ENCODE measurements at places on chromosomes 4 and X. TPM values are rescaled to one million over a fixed set of nuclear protein-coding genes. Genes with fewer than 3 reads are reported as not detected.

DNA sequence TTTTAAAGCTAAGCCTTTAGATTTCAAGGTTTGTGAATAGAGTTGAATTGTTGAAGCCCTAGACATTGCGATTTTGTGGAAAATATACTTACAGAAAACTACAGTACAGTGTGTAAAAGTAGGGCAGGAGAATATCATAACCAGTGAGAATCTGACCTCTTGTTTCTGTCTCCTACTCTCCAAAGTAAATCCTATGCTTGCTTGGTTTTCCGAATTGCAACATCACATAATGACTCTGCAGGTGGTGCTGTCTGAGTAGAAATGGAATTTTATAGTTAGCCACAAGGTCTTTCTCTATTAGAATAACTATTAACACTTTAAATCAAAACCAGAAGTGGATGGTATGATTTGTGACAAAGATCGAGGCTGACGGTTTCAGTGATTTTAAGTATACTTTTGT lies 505.6 kb downstream of the RAPGEF2 start:
- no peak for DNase-seq
- no peak overlapping the region for H3K27ac ChIP-seq
- H3K4me1 ChIP-seq = no peaks in the 10 kb centered on the region
- H3K4me3 ChIP-seq = no peak overlapping the region
- H3K36me3 ChIP-seq = no peaks in the 10 kb centered on the region

NLRP2B gene
- not detected for total RNA-seq

- H3K36me3 ChIP-seq = no peaks in the 10 kb centered on the region
- no peak overlapping the region for H3K4me3 ChIP-seq
- H3K27me3 ChIP-seq = no peaks in the 10 kb centered on the region
- H3K4me1 ChIP-seq = peaks cover 47% of the 10 kb centered on the region
These were observed 822 bp downstream of the ZNF275 start for GRCh38 chrX:153334654-153335295.

BANK1 gene
- not detected for total RNA-seq

SPP1 gene
- 15.5 TPM for total RNA-seq

DNA sequence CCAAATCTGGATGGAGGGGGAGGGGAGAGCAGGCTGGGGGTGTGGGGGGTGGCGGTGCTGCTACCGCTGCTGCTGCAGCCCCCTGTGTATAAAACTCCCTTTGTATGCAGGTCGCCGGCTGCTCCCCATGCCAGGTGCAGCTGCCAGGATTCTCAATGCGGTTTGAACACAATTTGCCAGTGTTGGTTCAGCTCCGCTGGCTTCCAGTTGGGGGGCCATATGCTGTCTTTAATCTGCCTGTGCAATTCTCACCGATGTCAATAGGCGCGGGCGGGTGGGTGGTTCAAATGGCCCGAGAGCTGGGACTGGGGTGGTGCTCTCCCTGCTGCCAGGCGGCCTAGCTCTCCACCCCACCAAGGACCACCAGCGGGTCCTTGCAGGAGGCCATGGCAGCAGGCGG lies 257.6 kb downstream of the BCOR start:
- no peak overlapping the region for H3K4me3 ChIP-seq
- no peaks in the 10 kb centered on the region for H3K4me1 ChIP-seq
- no peak overlapping the region for H3K27ac ChIP-seq
- no peaks in the 10 kb centered on the region for H3K27me3 ChIP-seq

GRCh38 chr4:87851953-87852352 lies 19.2 kb downstream of the MEPE start:
- H3K27ac ChIP-seq = no peak overlapping the region
- no peaks in the 10 kb centered on the region for H3K36me3 ChIP-seq
- DNase-seq = no peak
- no peak overlapping the region for H3K4me3 ChIP-seq

HEPH gene
- not detected for total RNA-seq

XAGE2 gene
- not detected for total RNA-seq

RASSF6 gene
- total RNA-seq = 0.81 TPM

SYP gene
- 0.73 TPM for total RNA-seq

DNA sequence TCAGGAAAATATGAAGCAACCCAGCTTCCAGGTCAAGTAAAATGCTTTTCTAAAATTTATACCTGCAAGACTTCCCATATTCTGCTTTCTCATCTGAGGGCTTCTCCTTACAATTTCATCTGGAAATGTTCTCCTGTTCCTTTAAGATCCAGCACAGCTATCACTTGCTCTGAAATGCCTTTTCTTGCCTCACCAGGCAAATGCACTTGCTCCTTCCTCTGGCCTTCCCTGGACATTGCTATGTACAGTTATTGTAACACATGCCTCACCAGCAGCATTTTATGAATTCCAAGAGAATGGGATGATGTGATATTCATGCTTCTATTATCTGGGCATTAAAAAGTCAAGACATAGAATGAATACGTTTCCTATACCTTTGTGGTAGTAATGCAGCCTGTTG lies 842.1 kb upstream of the INTU start:
- H3K4me1 ChIP-seq = no peaks in the 10 kb centered on the region
- no peak for DNase-seq
- H3K27me3 ChIP-seq = no peaks in the 10 kb centered on the region
- H3K36me3 ChIP-seq = no peaks in the 10 kb centered on the region

GRCh38 chrX:46178763-46179162 lies 366.5 kb downstream of the ZNF674 start:
- no peaks in the 10 kb centered on the region for H3K4me1 ChIP-seq
- H3K4me3 ChIP-seq = no peak overlapping the region
- H3K27ac ChIP-seq = no peak overlapping the region

GRCh38 chrX:46757052-46757451 lies 1.9 kb downstream of the SLC9A7 start:
- H3K4me1 ChIP-seq = peaks cover 6% of the 10 kb centered on the region
- DNase-seq = no peak
- no peak overlapping the region for H3K4me3 ChIP-seq
- H3K27ac ChIP-seq = no peak overlapping the region

DCAF4L1 gene
- 0.42 TPM for total RNA-seq

ADH1B gene
- total RNA-seq = not detected

TMEM156 gene
- total RNA-seq = 16.8 TPM

DNA sequence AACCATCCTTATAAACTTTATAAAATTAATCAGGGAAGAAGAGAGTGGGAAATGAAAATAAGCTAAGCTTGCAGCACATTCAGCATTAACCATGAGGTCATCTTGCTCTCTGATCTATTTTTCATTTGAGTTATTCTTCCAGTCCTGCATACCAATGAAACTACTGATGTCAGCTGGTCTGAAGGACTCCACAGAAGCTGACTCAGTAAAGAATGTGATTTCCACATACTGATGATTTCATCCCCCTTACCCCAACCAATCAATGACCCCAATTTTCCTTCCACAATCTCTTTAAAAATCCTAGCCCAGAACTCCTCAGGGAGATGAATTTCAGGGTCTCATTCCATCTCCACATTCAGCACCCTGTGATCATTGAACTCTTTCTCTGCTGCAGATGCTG lies 18.8 kb upstream of the DSPP start:
- no peak overlapping the region for H3K4me3 ChIP-seq
- H3K36me3 ChIP-seq = no peaks in the 10 kb centered on the region
- no peaks in the 10 kb centered on the region for H3K4me1 ChIP-seq
- DNase-seq = no peak
- H3K27me3 ChIP-seq = no peaks in the 10 kb centered on the region
- H3K27ac ChIP-seq = no peak overlapping the region

DNA sequence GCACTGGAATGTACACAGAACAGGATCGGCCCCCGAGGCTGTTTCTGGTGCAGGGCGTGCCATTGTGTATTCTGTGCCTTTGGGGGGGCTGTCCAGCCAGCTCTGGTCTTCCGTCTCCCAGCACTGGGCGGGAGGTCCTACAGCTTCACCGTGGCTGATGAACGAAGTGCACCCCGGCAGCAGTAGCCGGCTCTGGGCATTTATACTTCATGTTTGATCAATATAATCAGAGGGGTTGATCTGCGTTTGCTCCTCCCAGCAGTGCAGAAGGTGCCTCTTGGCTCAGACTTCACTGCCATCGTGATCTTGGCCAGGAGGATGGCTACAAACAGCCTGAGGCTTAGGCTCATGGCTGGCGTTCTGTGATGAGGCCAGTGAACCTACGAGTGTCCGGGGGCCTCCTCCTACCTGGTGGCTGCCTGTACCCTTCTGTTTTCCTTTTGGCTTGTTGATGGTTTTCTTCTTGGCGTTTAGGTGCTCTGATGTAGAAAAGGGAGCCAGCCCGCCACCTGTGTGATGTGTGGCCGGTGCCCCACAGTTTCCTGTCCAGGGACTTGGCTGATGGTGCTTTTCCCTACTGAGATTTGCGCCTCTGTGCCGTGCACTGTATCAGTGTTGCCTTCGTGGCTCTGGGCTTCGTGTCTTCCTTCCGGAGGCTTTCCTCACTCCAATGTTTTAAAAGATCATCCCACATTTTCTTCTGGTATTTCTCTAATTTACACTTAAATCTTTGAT lies 31.2 kb upstream of the HGFAC start:
- H3K4me3 ChIP-seq = no peak overlapping the region
- H3K36me3 ChIP-seq = no peaks in the 10 kb centered on the region
- H3K4me1 ChIP-seq = no peaks in the 10 kb centered on the region
- no peaks in the 10 kb centered on the region for H3K27me3 ChIP-seq
- DNase-seq = no peak

CDX4 gene
- not detected for total RNA-seq

GRCh38 chrX:153726286-153727122 lies 1.8 kb downstream of the ABCD1 start:
- DNase-seq = peak; percentile 30
- no peaks in the 10 kb centered on the region for H3K36me3 ChIP-seq
- H3K27ac ChIP-seq = peak overlapping the region; percentile 56
- no peak overlapping the region for H3K4me3 ChIP-seq
- peaks cover 46% of the 10 kb centered on the region for H3K4me1 ChIP-seq

- DNase-seq = no peak
- no peaks in the 10 kb centered on the region for H3K27me3 ChIP-seq
- no peaks in the 10 kb centered on the region for H3K36me3 ChIP-seq
These were observed 39.7 kb upstream of the OGT start for GRCh38 chrX:71493111-71493613.

DNA sequence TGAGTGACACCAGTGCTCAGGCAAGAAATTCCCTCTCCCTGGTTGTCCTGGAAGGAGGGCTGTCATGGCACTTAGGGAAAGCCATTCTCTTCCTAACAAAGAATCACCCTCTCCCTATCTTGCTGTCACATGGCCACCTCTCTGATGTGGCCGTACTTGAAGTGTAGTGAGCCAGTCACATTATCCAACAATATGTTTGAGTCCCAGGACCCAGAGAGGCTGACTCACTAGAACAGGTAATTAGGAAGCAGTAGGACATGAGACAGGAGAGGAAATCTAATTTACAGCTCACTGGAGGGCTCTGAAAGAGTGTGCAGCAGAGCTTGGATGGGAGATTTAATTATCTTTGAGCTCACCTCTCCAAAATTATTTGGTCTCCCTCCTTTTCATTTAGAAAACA lies 299.1 kb downstream of the ARHGAP24 start:
- H3K4me3 ChIP-seq = no peak overlapping the region
- H3K4me1 ChIP-seq = no peaks in the 10 kb centered on the region
- H3K27me3 ChIP-seq = no peaks in the 10 kb centered on the region
- H3K27ac ChIP-seq = no peak overlapping the region
- H3K36me3 ChIP-seq = no peaks in the 10 kb centered on the region
- no peak for DNase-seq

GRCh38 chr4:154044742-154045485 lies 256.0 kb upstream of the SFRP2 start:
- H3K36me3 ChIP-seq = no peaks in the 10 kb centered on the region
- no peaks in the 10 kb centered on the region for H3K4me1 ChIP-seq
- H3K27me3 ChIP-seq = no peaks in the 10 kb centered on the region
- no peak overlapping the region for H3K27ac ChIP-seq
- DNase-seq = no peak
- H3K4me3 ChIP-seq = no peak overlapping the region

GRCh38 chrX:22603060-22603459 lies 330.3 kb downstream of the CBLL2 start:
- no peak overlapping the region for H3K27ac ChIP-seq
- H3K36me3 ChIP-seq = no peaks in the 10 kb centered on the region
- H3K27me3 ChIP-seq = no peaks in the 10 kb centered on the region
- no peak for DNase-seq

DNA sequence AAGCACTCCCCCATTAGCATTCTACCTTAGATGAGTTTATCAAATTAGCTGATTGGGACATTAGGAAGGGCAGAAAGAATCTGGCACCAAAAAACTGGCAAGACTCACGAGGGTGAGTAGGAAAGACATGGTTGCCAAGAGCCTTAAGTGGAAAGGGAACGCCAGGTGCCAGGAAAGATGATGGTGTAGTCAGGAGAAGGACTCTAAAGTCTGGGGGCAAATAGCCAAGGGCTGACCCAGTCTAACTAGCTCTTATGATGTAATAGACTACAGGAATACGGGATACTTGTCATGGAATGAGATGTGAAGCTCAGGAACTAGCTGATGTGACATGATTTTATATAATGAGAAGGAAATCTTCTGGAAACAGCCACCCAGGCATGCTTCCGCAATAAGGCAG lies 94.8 kb downstream of the MBNL3 start:
- no peaks in the 10 kb centered on the region for H3K36me3 ChIP-seq
- no peaks in the 10 kb centered on the region for H3K4me1 ChIP-seq
- DNase-seq = no peak
- H3K27me3 ChIP-seq = no peaks in the 10 kb centered on the region

DNA sequence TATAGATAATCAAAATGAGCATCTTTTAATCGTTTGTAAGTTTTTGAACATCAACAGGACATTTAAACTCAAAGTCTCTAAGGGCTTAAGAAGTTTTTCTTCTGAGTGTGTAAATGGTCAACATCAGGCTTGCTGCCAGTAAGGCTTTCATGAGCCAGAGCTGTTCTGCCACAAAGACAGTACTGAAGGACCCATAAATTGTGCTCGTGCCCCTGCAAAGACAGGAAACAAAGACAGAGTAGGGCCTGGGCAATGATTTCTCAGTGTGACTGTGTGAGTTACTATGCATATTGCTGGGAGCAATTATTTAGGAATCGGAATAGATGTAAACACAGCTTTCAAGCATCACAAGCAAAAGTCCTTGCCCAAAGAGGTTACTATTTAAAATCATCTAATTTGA lies 300.0 kb downstream of the IDS start:
- H3K27ac ChIP-seq = no peak overlapping the region
- H3K4me3 ChIP-seq = no peak overlapping the region
- no peak for DNase-seq
- H3K4me1 ChIP-seq = no peaks in the 10 kb centered on the region

DNA sequence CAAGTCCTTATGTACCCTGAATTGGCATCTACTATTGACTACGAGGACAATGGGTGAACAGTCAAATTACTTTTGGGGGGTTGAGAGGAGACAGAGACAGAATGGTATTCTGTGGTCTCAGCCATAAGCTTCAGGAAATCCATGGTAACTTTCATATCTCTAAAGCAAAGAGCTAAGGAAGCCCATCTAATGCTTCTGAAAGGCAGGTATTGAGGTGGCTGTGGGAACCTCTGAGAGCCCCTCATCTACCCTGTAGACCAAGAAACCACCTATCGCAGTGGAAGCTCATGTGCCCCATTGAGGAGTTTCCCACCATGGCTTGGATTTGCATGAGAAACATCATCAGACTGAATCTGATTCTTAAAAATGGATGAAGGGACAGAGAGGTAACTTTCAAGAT lies 23.1 kb upstream of the BMP2K start:
- no peaks in the 10 kb centered on the region for H3K27me3 ChIP-seq
- H3K27ac ChIP-seq = no peak overlapping the region
- DNase-seq = no peak
- H3K4me3 ChIP-seq = no peak overlapping the region
- H3K36me3 ChIP-seq = no peaks in the 10 kb centered on the region

- no peak overlapping the region for H3K4me3 ChIP-seq
- no peak overlapping the region for H3K27ac ChIP-seq
- H3K4me1 ChIP-seq = peaks cover 19% of the 10 kb centered on the region
- no peaks in the 10 kb centered on the region for H3K27me3 ChIP-seq
- H3K36me3 ChIP-seq = no peaks in the 10 kb centered on the region
- DNase-seq = no peak
These were observed 321.6 kb downstream of the PPP3CA start for GRCh38 chr4:101025755-101026154.
